Stimulated activated naive CD8-positive, alpha-beta T cell treated with anti-CD3 and anti-CD28 coated beads, Interleukin-15, Interleukin-2, amounts not matched to agents 100 U/mL and 50 U/mL, for 24 hours (primary cell): ENCODE measurements at places on chromosomes 16 and 17.

- DNase-seq: no peak
Observed at GRCh38 chr17:5854871-5855554, 215.2 kb upstream of the WSCD1 start.

GRCh38 chr16:80996688-80997138 is 10.0 kb downstream of the CMC2 start:
- DNase-seq: no peak

GRCh38 chr16:60295451-60295850 is 1561.3 kb upstream of the GOT2 start:
- no peak for DNase-seq

GRCh38 chr16:4515611-4516233 is 22.9 kb downstream of the CDIP1 start:
- DNase-seq: no peak

DNA sequence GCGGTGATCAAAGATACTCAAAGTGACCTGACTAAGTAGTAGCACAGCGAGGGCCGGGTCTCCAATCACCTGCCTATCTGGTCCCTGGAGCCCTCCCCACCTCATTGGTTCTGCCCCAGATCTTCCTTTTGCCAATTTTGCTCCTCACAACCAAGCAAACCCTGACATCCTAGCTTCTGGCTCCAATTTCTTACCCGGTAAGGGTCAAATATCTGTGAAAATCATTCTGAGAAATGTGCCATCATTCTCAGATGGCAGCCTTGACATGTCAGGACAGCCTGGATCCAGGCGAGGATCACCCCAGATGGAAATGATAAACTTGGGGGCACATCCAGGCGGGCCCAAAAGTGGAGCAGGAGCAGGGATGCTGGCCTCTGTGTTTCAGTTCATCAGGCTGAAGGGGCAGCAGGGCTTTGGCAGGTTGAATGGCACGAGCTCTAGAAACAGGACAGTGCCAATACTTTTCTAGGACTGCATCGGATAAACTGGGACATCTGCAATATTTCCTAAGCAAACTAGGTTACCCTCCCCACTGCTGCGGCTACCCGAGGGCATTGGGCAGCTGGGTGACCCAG is 83.9 kb downstream of the SHISA6 start:
- DNase-seq: no peak

DNA sequence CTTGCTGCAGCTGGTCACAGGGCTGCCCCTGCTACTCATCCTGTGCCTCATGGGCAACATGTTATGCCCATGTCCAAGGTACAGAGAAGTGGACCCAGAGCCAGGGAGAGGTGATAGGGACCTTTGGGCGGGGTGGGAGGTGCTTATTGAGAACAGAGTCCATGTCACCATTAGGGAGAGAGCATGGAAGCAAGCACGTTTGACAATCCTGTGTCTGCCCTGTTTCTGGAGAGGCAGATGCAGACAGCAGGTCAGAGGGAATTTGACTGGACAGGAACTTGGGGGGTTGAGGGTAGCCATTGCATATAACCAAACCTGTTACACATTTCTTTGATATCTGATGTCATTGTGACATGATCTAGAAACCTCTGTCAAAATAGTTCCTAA is 14.3 kb upstream of the ARL4D start:
- DNase-seq: no peak

DNA sequence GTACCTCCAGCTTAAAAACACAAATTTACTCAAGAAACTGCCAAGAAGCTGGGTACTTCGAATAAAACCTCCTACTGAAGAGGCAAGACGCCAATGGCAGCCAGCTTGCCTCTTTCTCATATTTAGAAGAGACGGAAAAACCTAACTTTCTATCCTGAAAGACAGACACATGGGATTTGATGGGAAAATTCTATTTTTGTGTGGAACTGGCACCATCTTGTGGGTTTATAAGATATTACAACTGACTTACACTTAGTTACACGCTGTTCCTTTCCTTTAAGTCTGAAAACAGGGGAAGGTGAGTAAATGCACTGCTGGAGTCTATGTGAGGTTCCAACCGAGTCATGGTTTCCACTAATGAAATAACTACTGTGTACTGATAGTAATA is 10.3 kb downstream of the ZNF18 start:
- DNase-seq: no peak

DNA sequence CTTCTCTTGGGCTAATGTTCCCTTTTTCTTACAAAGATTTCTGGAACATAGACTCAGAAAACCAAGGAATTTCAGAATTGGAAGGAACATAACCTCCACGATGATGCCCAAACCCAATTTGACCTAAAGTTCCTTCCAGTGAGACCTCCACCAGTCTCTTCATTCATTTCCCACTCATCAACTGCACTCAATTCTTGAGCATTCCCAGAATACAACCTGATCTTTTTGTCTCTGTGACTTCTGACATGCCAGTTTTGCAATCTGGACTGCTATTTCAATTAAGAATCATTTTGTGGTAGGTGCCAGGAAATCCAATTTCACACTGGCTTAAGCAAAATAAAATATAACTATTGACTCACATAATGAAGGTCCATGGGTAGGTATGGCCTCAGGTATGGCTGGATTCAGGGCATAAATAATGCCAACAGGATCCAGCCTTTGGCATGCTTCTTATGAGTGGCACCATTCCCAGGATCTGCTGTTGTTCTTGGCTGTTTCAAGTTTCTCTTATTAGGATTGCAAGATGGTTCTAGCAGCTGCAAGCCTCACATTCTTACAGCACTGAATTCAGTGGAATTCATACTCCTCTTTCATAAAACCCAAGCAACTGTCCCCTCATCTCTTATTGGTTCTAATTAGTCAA is 184.3 kb downstream of the HS3ST4 start:
- DNase-seq: no peak

GRCh38 chr17:48472411-48473281 is 42.6 kb upstream of the SKAP1 start:
- no peak for DNase-seq

DNA sequence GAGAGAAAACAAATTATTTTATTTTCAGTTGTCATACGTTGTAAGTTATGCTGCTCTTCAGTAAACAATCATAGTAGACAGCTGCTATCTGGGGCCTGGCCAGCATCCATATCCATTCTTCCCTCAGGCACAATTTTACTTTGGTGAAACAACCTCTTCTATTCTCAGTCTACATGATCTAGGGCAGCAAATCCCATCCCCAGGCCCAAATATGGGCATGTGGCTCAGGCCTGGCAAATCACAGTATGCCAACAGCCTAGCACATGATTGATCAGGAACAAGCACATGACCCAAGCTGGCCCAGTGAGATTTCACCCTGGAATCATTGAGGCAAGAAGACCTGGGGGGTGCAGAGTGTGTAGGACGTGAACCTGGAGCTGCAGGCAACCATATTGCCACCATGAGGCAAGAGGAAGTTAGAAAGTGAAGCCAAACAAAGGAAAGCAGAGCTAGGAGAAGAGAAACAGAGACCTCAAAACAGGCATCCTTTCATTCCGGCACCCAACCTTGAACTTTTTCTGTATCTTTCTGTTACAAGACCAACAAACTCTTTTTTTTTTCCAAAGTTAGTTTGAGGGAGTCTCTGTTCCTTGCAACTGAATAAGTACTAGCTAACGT is 10.3 kb upstream of the ABCC12 start:
- no peak for DNase-seq

GRCh38 chr17:2621241-2621640 is 27.8 kb downstream of the PAFAH1B1 start:
- DNase-seq: no peak

- DNase-seq: peak; percentile 63
Observed at GRCh38 chr17:77420804-77421629, 280.2 kb downstream of the SEC14L1 start.

DNA sequence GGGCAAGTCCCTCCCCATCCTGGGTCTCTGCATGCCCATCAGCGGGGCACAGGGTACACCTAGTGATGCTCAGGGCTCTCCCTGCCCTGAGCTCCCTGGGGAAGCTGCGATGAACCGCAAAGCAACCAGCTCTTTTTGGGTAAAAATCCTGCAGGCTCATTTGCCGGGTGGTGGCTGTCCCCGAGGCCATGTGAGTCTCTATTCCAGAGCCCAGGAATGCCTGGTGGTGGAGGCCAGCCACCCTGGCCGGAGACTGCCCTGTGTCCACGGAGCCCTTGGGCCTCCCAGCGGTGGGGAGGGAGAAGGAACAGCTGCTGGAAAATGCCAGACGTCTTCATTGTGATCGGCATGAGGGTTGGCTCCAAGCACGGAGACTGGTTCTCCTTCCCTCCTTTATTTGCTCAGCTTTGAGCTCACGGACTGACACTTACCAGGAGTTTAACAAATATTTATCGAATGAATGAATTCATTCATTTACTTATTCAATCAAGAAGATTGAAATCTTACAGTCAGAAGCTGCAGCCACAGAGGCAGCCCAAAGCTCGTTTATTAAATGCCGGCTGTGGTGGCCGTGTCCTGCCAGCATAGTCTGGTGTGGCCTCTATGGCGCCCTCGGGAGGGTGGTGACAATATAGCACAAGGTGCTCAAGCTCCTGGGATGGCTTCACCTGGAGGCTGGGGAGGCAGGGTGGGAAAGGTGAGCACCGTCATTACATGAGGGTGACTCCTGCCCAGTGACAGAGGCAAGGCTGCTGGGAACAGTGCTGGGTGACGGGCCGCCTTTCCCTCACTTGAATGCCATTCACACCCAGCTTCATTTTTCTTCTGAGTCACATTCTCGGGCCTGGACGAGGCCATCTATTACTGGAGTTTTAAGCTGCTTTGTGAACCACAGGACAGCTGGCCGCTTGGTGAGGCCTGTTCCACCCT is 31.1 kb upstream of the JPH3 start:
- DNase-seq: peak; percentile 33

GRCh38 chr17:22516861-22517636 is 824.7 kb downstream of the KCNJ18 start:
- no peak for DNase-seq

DNA sequence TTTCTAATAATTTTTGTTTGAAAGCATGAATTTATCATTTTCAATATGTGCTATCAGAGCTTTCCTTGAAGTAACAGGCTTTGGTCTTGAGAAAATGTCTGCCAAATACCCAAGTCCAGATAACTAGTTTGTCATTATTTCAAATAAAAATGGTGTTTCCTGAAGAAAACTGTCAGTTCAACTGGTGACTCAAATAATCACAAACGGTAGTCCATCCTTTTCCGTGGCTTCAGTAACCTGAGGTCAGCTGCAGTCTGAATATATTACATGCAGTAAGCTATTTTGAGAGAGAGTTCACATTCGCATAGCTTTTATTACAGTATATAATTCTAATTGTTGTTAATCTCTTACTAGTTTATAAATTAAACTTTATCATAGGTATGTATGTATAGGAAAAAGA is 9.3 kb downstream of the SAP30BP start:
- DNase-seq: no peak

GRCh38 chr17:17757391-17757791 is 76.1 kb downstream of the RAI1 start:
- DNase-seq: peak; percentile 39

DNA sequence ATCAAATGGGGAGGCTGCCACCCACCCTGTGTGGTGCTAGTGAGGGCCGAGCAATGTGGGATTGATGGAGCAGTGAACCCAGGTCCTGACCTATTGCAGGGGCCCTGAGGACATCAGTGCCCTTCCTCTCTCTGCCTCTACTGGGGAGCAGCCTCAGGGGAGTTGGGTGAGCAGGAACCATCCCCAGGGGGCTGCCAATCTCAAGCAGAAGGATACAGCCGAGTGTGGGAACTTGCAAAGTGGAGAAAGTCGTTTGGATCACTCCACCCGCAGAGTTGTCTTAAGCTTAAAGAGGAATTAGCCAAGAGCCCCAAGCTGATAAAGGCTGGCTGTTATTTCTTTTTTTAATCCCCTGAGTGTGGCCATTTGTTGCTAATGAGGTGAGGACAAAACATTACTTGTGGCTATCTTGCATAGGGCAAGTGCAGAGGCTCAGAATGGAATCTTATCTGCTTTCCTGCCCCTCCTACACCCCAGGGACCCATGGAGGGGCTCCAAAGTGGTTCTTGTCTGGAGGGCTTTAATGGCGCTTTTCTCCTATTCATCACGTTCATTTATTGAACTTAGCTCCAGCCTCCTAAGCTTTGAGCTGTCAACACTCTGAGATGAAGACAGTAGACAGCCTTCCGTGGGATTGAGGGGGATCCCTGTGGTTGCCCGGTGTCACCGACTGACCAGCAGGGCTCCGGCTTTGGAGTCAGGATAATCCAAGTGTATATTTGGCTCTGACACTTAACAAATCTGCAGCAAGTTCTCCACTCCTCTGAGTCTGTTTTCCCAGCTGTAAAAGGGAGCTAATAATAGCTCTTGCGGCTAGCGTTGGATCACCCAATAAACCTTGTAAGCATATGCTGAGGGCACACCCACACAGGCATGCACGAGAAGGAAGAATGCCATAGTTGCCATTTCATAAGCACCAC is 45.1 kb downstream of the MYH11 start:
- DNase-seq: no peak

- no peak for DNase-seq
Observed at GRCh38 chr16:85006639-85007038, 4.7 kb downstream of the ZDHHC7 start.

GRCh38 chr17:29163563-29163962 is 16.6 kb downstream of the MYO18A start:
- DNase-seq: no peak

DNA sequence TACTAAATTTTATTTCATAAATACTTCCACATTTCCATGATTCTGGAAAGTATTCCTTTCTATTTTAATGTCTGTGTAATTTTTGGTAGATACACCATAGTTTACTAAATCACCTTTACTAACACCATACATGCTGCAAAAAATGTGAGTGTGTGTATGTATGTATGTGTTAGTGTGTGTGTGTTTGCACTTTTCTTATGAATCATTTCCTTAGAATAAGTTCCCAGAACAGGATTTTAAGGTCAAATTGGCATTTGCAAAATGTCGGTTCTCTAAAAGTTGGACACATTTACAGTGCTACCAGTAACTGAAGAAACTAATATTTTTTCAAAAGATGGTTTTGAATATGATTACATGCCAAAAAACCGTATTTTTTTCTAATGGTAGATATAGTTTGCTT is 137.1 kb downstream of the CYB561 start:
- no peak for DNase-seq

- peak; percentile 54 for DNase-seq
Observed at GRCh38 chr17:50055426-50056216, at the start of gene ITGA3. ITGA3 (plus strand) TSS chr17:50056110; CDS start chr17:50056440, 330 bp downstream.

DNA sequence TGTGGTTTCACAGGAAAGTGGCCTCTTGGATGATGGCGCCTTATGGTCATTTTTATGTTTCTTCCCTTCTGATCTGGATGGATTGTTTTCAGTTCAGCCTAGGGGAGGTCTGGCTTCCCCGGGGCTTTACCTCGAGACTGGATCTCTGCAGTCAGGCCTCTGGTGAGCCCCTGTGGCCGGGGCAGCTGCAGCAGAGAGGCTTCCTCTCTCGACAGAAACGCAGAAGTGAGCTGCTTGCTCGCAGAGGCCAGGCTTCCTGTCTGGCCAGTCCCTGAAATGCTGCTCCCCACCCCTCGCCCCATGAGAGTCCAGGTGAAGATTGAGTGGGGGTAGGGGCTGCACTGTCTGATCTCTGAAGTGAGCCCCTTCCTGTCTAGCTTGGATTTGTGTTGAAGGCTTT is 44.0 kb downstream of the PLCG2 start:
- DNase-seq: no peak

GRCh38 chr17:77455891-77456260 is 315.1 kb downstream of the SEC14L1 start:
- DNase-seq: no peak

GRCh38 chr17:9138161-9138717 is 116.9 kb downstream of the NTN1 start:
- DNase-seq: no peak
